ENCODE measurements at places on chromosomes 11 and 22.
A peak's percentile ranks its signal among the peaks of the same experiment; 100 is the strongest.

- peak; percentile 46 for DNase-seq
Measured at GRCh38 chr22:18103527-18104269, 6.9 kb upstream of the TUBA8 start.

DNA sequence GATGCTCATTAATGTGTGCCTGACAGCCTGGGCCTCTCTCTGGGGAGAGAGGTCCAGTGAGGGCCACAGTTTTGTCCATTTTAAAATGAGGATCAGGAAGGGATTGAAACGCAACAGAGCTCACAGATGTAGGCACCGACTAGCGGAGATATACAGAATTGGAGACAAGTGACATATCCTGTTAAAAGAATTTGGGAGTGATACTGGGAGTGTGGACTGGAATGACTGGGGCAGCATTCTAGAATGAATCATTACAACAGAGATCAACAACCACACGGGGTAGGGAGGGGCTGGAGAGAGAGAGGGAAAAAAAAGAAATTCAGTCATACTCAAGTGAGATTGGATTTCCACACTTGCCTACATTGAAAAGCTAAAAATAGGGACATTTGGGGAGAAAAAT lies 2.5 kb upstream of the NCAM1 start:
- no peak for DNase-seq

DNA sequence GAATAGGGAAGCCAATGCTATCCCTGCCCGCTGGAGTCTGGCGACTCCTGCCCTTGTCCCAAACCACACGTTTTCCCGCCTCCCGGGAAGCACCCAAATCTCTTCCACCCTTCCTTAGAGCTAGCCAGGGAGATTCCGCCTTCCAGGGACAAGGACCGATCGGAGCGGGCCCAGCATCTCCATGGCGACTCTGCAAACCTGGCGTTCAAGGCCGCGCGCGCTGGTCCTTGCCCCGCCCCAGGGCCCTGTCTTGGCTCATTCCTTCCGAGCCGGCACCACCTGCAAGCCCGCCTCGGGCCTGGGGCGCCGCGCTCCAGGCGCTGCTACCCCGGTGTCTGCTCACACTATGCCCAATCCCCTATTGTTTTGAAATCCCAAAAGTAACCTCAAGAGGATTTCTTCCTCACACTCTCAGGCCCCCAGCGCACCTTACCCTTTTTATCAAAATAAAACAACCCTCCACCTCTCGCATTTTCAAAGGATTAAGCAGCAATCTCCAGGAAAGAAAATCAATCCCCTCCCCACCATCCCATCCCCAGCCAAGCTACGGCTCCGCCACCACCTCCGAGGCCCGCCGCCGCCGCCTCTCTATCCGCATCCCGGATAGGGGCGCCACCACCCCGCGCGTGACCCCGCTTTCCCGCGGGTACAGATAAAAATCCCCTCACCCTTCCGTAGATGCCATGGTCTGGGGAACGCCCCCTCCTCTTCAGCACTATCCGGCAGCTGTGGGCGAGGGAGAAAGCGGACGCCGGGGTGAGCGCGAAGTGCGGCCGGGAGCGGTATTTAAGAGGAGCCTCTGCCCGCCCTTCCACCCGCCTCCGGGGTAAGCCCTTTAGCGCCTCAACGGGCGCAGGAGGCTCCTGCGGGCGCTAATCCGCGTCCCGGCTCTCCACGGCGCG lies 825 bp downstream of the SLC1A2 start:
- DNase-seq = peak; percentile 62

GRCh38 chr11:104510169-104510568 lies 346.2 kb upstream of the PDGFD start:
- no peak for DNase-seq

GRCh38 chr11:64499261-64500004 lies 91.6 kb upstream of the SLC22A12 start:
- DNase-seq = no peak

GRCh38 chr11:35352077-35352888 lies 67.1 kb downstream of the SLC1A2 start:
- DNase-seq = no peak
